ENCODE measurements at places on chromosomes 1 and 21.

DNA sequence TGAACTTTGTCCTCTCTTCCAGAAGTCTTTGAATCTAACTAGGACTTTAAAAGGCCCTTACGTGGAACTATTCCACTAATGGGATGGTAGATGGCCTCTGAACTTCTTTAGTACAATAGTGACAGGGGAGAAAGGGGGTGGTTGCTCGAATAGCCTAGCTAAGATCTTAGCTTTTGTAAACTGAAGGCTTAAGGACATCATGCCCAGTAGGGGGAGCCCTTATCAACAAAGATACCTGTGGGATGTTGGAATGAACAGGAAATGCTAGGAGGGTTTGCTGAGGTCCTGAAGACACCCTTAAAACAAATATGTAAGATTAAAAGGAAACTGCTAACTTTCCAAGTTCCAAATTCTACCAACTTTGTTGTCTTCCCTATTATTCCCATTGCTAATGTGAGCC lies 33.2 kb downstream of the NHLH2 start:
- DNase-seq: peak; percentile 67

GRCh38 chr1:8284127-8284526 lies 33.8 kb upstream of the SLC45A1 start:
- no peak for DNase-seq

- DNase-seq: no peak
These were observed 240.5 kb downstream of the LTN1 start for GRCh38 chr21:28752131-28752530.

DNA sequence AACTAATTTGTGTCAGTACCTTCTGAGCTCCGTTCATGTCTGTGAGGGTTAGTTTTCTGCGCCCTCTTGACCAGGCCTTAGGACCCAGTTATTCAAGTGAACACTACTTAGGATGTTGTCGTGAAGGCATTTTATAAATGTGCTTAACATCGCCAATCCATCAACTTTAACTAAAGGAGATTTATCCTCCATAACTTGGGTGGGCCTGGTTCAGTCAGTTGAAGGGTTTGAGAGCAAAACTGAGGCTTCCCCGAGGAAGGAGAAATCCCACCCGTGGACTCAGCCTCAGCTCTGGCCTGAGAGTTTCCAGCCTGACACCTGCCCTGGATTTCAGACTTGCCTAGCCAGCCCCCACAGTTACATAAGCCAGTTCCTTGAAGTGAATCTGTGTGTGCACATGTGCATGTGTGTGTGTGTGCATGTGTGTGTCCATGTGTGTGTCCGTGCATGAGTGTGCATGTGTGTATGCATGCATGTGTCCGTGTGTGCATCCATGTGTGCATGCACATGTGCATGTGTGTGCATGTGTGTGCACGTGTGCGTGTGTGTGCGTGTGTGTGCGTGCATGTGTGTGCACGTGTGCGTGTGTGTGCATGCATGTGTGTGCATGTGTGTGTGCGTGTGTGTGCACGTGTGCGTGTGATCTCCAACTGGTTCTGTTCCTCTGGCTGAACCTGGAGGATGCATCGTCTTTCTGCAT lies 62.1 kb upstream of the PDE9A start:
- DNase-seq: no peak

DNA sequence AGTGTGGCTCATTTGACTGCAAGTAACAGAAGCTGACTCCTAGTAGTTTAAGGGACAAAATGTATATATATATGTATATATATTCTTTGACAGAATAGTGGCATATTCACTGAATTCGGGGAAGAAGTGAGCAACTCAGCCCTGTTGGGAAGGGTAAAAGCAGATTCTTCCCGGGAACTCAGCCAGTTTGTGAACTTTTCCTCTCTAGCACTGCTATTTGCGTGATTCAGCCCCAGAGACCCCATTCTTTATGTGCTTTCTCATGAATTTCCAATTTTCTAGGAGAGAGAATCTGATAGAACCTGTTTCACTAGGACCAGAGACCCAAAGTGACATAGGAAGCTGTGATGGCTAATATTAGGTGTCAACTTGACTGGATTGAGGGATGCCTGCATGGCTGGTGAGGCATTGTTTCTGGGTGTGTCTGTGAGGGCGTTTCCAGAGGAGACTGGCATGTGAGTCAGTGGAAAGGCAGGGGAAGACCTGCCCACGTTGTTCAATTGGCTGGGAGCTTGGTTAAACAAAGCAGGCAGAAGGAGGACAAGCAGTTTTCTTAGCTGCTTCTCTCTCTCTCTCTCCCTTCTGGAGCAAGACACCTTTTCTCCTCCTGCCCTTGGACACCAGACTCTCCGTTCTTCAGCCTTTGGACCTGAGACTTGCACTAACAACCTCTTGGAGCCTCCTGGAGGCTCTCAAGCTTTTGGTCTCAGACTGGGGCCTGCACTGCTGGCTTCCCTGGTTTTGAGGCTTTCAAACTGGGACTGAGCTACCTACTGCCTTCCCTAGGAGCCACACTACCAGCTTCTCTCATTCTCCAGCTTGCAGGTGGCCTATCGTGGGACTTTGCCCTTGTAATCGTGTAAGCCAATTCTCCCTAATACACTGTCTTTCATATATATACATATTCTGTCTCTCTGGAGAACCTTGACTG lies 93.4 kb upstream of the KCNK1 start:
- no peak for DNase-seq

GRCh38 chr1:41342774-41343355 lies 18.4 kb upstream of the FOXO6 start:
- no peak for DNase-seq

GRCh38 chr1:235946571-235946981 lies 79.9 kb upstream of the LYST start:
- DNase-seq: no peak

GRCh38 chr1:218945050-218945449 lies 228.6 kb upstream of the LYPLAL1 start:
- no peak for DNase-seq

- no peak for DNase-seq
These were observed 5.3 kb upstream of the ECE1 start for GRCh38 chr1:21295545-21295944.

DNA sequence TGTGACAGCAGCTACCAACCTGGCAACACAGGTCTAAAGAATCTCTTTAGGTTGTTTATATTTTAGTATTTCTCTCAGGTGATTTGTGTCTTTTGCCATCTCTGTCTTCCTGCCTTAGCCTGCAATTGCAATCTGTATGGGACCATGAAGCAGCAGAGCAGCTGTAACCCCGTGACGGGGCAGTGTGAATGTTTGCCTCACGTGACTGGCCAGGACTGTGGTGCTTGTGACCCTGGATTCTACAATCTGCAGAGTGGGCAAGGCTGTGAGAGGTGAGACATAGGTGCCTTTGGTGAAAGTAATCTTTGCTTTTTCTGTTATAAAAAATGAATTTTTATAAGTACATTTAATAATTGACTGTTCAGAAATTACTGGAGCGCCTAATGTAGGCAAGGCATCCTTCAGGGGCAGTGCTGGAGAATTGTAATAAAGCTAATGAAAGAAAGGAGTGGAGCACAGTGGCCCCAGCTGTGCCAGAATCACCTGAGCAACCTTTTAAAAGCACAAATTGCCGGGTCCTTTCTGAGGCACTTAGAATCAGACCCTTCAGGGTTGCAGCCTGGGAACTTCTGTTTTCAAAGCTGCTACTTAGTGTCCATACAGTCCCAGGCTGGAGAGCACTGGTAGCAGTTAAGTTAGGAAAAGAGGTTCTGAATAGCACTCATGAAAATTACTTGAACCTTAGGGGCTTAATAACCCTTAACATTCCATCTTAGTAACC lies 60.6 kb upstream of the LAMC2 start:
- no peak for DNase-seq

- no peak for DNase-seq
These were observed 8.6 kb upstream of the RERE start for GRCh38 chr1:8825985-8826481.

- no peak for DNase-seq
These were observed 19.6 kb upstream of the TARBP1 start for GRCh38 chr1:234498448-234499118.

GRCh38 chr1:91745640-91746373 lies 140.1 kb downstream of the TGFBR3 start:
- DNase-seq: no peak

DNA sequence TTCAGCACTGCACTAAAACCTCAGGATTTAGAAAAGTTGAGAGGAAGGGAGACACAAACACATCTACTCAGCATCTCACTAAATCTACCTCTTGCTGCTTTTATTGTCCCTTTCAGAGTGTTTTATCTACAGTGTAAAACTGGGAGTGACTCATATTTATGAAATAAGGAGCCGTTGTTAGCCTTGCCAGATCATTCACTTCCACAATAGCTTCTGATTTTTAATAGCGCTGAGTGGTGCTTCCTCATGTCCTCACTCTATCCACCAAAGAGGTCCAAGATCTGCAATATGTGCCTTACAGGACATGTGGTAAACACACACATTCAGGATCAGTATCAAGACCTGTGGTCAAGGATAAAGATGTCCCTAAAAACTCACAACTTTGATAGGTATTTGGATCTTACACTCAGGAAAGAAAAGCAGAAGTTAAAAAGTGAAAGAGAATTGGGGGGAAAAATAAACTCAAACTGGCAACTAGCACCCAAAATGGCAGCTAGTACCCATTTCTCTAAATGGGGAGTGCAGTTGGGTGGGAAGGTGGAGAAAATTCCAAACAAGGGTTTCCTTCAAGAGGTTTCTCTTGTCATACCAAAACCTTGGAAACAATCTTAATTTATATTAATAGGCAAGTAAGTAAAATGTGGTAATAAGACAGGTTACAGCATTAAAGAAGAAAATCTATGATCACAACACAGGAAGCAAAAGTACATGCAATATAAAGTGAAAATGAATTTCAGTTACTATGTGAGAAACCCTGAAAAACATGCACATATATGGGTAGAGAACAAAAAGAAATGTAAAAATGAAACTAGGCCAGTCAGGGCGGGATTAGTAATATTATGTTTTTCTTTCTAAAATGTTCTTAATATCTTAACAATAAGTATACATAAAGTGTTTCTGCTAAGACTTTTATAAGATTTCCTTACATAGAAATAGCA lies 15.9 kb downstream of the DUSP10 start:
- no peak for DNase-seq

DNA sequence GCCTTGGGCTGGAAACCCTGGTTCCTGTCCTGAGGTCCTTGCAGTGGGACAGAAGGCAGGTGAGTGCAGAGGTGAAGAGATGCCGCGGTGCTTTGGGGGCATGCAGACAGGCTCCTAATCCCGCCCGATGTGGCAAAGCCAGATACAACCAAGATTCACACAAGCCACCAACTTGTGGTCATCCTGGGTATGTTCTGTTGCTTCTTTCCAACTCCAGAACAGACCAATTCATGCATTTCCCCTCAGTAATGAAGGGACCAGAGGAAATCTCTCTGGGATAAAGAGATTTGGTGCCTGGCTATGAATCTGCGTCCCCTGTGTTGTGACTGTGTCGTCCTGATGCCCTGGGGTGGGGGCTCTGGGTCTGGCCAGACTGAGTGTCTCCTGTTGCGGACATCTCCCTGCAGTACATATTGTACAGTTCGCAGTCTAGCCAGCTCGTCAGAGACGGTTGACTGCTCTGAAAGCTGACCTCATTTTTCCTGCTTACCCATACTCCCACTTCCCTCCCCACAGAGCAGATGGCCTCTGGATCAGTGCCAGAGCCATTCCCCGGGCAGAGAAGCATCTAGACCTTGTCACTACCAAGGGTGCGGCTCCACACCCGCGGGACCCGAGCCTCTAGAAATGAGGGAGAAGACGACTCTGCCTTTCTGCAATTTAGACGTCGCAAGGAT lies 216.3 kb downstream of the KIF26B start:
- no peak for DNase-seq

GRCh38 chr1:190258003-190258402 lies 219.7 kb downstream of the BRINP3 start:
- no peak for DNase-seq

- no peak for DNase-seq
These were observed 332.2 kb downstream of the NTNG1 start for GRCh38 chr1:107473065-107473464.

GRCh38 chr1:32014948-32015273 lies 1.2 kb downstream of the KHDRBS1 start:
- peak; percentile 17 for DNase-seq

GRCh38 chr1:224745924-224746323 lies 129.8 kb downstream of the CNIH3 start:
- peak; percentile 52 for DNase-seq

GRCh38 chr1:115815694-115816093 lies 25.2 kb downstream of the NHLH2 start:
- no peak for DNase-seq

DNA sequence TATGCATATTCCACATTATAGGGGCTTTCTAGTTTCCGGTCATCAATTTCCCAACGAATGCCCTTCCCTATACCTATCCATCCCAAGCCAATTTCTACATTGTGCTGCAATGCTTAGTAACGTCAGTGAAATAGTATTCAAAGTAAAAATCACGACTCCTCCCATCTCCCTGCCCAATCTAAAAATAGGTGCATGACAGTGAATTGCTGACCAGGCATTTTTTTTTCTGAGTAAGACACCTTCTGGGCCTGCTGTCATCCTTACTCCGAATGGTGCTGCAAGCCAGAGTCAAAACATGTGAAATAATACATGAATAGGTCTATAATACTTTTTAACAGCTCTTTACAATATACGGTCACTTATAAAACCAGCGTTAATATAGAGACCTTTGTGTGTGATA lies 120.2 kb downstream of the GREM2 start:
- no peak for DNase-seq

Measured in activated naive CD4-positive, alpha-beta T cell treated with anti-CD3 and anti-CD28 coated beads for 36 hours (primary cell).